ENCODE measurements at places on chromosomes 4 and X.

GRCh38 chr4:156983366-156983765 lies 11.8 kb upstream of the PDGFC start:
- no peak for DNase-seq

- DNase-seq, result no peak
Observed at GRCh38 chr4:68736813-68737212, 66.4 kb upstream of the UGT2B15 start.

DNA sequence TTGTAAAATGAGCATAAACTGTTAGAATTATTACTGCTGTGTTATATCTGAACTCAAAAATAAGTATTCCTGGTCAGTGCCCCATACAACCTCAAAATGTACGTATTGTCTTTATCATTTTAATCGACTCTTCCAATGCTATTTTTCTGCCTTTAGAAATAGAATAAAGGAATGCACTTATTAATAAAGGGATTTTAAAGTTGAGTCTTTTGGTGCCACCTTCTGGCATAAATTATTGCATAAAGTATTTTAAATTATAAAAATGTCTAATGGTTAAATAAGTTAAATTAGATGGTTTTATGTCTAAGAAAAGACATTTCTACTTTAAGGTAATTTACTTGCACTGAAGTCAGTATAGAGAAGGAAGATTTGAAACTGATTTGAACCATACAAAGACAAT lies 424.0 kb upstream of the NDST4 start:
- peak; percentile 18 for DNase-seq

GRCh38 chrX:154718616-154719015 lies 32.3 kb downstream of the GAB3 start:
- DNase-seq, result no peak

- no peak for DNase-seq
Observed at GRCh38 chrX:68686097-68686977, 38.9 kb downstream of the STARD8 start.

DNA sequence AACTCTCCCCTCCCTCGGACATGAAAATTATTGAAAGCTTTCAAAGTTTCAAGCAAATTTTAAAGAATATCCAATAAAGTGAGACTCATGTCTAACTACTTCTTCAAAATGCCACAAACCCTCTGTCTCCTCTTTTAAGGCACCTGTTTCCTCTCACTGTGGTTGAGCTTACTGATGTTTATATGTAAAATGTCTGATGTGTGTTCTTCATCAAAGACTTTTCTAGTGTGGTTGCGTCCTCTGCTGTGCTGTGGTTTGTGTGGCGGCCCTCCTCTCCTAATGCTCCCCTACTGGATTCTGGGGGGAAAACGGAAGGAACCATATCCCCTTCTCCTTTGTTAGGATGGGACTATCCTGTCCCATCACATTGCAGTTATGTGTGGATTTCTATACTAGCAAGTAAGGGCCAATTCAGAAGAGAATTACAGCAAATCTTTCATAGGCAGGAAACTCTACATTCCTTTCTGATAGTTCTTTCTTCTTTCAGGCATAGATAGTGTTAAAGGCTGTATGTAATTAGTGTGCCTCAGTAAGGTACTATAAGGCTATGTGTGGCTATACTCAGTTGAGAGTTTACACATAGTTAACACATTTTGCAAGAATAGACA lies 221.0 kb upstream of the GPRIN3 start:
- no peak for DNase-seq

DNA sequence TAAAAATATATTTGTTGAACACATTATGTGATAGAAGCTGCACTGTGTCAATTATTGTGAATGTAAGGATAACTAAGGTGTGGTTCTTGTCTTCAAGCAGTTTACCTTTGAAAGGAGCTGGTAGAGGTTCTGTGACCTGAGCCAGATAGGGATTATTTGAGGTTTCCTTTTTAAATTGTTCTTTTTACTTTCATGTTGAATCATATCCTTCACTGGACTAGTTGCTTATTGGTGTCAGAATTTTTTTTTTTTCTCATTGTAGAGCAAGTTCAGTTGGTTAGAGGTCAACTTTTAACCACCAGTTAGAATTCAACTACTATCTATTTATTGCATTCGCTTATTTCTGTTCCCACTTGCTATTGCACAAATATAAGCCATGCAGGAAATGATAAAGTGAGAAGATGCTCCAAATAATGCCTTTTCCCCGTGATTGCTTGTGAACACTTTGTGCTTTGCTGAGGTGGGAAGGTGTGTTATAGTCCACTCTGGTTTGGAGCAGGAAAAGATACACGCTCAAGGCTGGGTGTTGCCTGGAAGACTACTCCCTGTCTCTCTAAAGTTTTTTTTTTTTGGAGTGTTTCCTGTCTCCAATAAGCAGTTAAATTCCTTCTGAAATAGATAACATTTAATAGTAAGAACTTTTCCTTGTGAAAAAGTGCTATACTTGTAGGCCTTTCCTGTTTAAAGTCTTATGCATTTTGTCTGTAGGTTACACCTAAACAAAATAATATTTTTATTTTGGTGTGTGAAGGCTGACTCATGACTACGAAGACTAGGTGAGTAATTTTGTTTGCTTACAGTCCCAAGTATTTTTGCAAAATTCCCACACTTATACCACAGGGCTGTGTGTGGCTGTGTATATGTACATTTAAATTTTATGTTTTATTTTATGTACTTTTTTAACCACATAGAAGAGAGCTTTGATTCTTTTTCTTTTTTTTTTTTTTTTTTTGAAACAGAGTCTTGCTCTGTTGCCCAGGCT lies 83.8 kb upstream of the LCORL start:
- no peak for DNase-seq

GRCh38 chr4:152176627-152177214 lies 359.2 kb downstream of the FBXW7 start:
- DNase-seq, result peak; percentile 55

DNA sequence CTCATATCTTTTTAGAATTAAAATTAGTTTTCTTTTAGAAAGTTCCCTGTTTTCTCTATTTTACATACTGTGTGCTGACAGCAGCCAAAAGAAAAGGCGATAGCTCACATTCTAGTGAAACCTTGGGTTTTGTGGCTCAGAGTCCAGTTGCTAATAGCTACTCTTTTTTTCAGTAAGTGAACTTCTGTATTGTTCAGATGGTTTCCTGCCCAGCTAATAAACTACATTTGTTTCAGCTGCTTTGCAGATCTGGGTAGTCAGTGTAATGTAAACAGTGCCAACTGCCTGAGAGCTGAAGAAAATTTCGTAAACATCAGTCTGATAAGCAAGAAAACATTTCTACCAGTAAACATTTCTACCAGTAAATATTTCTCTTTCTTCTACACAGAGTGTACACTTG lies 370.2 kb downstream of the GRIA2 start:
- DNase-seq, result no peak

DNA sequence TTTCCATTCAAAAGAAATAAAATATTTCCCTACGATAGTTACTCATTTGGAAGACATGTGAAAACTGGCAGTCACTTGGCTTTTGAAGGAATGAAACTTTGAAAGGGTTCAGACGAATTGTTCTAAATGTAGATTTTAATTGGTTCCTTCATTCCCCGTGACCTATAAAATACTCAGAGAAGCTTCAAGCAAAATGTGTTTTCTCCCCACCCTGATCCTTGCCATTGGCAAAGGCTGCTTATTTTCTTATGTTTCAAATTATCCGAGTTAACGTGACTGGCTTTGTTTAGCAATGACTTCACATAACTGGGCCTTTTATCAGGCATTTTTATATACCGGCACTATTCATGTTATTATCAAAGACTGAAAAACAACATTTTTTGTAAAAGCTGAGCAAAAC lies 204.1 kb upstream of the NEIL3 start:
- no peak for DNase-seq

- DNase-seq, result no peak
Observed at GRCh38 chr4:92524131-92524530, 220.4 kb downstream of the GRID2 start.

DNA sequence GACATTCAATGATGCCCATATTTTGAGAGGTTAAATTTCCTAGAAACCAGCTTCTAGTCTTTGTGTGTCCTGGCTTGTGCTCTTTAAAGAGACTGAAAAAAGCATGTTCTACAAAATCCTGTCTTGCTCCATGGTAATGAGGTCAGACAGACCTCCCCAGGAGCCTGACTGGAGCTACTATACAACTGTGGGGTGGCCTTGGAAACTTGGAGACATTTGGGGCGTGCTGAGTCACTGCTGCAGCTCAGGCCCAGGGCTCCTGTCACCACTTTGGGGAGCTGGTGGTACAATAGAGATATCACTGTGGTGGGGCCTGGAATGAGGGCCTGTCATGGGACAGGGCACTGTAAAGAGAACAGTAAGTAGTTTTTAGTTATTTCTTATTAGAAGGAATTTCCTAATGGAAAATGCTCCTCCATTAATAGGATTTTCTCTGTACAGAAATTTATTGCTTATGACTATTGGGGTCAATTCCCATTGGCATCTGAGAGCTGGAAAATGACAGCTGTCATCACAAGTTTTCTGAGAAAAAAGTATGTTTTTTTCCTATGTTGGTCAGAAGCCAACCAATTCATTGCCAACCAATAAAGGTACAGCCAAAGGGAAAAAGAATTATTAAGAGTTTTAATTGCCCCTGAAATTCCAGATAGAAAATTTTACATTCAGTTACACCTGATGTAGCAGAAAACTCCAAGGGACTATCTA lies 207.4 kb upstream of the JADE1 start:
- peak; percentile 39 for DNase-seq

DNA sequence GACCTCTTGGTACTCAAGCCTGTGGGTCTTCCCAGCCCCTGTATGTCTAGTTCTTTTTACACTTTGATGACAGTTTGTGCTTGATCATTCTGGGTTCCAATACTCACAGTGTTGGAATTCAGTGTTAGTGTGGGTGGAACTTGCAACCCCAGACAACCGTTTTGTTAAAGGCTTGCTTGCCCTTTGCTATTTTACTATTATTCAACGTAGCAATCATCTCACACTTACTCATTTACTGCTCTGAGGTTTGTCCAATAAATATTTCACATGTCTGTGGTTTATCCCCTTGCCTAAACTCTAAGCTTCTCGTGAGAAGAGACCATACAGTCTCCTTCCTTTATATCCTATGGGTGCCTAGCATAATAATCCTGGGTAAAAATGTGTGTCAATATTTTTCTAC lies 15.3 kb downstream of the CCNG2 start:
- peak; percentile 75 for DNase-seq

DNA sequence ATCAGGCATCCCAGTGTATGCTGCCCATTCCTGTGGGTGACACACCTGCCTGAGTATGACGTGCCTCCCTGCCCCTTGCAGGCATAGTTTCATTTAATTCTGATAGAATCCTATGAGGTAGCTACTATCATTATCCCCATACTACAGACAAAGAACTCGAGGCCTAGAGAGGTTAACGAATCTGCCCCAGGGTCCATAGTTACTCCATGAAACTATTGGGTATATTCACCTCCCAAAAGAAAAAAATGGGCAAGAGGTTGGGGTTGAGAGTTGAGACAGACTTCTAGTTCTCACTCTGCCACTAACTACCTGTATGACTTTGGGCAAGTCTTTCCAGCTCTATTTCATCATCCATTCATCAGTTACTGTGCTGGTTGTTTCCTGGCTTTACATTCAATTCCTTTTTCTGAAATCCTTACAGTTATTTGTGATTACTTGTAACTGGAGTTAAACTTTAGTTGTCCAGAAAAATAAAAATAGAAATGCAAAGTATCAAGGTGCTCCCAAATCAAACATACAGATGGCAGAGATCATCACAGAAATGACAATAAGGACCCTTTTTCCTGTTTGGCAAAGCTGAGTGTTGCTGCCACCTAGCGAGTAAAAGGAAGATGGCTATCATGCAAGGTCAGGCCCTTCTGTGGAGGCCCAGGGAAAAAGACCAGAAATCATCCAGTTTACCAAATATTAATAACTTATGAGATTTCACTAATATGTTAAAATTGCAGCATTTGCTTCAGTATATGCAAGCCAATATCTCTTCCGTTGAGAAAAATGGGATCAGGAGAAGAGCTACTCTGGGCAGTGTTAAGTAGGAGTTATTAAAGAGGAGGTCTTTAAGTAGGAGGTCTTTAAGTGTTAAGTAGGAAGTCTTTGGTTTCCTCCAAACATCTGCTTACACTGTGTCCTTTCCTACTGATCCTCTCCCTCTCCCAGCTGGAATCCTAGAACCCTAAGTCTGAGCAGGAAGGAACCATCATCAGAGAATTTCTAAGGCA lies 17.1 kb upstream of the MAP7D3 start:
- peak; percentile 18 for DNase-seq

DNA sequence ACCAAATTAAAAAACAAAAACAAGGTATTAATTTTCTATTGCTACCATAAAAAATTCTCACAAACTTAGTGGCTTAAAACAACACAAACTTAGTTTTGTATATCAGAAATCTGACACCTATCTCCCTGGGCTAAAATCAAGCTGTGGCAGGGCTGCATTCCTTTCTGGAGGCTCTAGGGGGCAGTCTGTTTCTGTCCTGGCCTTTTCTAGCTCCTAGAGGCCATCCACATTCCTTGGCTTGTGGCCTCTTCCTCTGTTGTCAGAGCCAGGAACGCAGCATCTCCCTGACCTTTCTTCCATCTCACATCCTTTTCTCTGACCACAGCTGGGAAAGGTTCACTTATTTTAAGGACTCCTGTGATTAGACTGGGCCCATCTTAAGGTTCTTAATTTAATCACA lies 38.9 kb upstream of the TLR2 start:
- peak; percentile 40 for DNase-seq

- DNase-seq, result no peak
Observed at GRCh38 chr4:156957556-156957955, 14.0 kb downstream of the PDGFC start.

GRCh38 chr4:171024720-171025303 lies 788.4 kb upstream of the GALNTL6 start:
- DNase-seq, result no peak

DNA sequence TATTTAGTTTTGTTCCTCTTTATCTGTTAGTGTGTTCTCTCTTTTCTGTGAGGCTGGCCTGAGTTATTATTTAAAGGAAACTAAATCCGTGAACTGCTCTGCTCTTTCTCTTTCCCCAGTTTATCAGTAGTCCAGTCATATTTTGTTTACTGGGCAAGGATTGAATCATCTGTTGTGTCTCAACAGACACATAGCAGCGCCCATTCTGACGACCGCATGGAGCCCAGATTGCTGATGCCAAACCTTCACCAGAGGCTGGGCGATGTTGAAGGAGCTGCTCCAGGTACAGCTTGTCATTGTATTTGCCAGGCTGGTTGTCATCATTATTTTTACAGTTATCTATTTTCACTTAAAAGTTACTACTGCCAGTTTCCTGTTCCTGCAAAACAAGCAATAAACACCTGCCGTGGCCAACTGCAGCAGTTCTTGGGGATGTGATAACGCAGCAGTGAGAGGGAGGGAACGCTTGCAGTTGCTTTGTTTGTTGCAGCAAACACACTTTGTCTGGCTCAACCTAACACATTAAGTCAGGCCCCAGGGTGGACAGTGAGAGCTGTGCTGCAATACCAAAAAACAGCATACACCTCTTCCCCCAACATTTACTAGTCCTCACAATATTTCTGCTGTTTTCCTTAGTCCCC lies 10.1 kb downstream of the REELD1 start:
- DNase-seq, result no peak

- peak; percentile 18 for DNase-seq
Observed at GRCh38 chr4:114780205-114780604, 181.6 kb downstream of the UGT8 start.

GRCh38 chr4:168766604-168767316 lies 243.3 kb downstream of the CBR4 start:
- peak; percentile 62 for DNase-seq
